Pulmonary artery endothelial cell (primary cell): ENCODE measurements at places on chromosomes 5 and 9.

- DNase-seq, result no peak
Observed at GRCh38 chr5:10536931-10537579, 26.8 kb upstream of the ANKRD33B start.

GRCh38 chr5:172943283-172943841 is 15.9 kb upstream of the RPL26L1 start:
- DNase-seq, result no peak

DNA sequence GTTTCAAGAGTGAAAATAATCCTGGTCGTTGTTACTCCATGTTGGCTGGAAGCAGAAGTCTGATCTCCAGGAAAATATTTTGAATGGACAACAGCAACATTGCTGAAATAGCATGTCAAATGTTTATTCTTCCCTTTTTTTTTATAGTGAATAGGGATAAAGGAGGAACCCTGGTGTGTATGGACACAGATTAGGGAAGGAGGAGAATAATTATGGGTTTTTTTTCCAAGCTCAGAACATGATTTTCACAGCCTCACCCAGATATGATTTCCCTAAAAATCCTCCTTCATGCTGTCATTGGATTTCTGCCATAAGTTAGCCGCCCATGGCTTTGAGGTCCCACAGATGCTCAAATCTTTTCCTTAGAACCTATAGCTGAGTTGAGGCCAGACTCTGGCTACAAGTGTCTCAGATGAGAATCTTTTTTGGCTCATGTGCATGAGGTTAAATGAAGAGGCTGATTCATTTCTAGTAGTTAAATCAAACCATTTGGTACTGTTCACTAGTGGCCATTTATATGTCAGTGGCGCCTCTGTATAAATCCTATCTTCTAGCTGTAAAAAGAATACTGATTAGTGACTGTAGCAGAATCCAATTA is 65.5 kb upstream of the LIFR start:
- no peak for DNase-seq

GRCh38 chr5:131148835-131149234 is 16.2 kb downstream of the HINT1 start:
- no peak for DNase-seq

- no peak for DNase-seq
Observed at GRCh38 chr9:20070336-20070735, 281.5 kb upstream of the SLC24A2 start.

GRCh38 chr5:127417528-127417927 is 99.9 kb upstream of the PRRC1 start:
- DNase-seq, result no peak

DNA sequence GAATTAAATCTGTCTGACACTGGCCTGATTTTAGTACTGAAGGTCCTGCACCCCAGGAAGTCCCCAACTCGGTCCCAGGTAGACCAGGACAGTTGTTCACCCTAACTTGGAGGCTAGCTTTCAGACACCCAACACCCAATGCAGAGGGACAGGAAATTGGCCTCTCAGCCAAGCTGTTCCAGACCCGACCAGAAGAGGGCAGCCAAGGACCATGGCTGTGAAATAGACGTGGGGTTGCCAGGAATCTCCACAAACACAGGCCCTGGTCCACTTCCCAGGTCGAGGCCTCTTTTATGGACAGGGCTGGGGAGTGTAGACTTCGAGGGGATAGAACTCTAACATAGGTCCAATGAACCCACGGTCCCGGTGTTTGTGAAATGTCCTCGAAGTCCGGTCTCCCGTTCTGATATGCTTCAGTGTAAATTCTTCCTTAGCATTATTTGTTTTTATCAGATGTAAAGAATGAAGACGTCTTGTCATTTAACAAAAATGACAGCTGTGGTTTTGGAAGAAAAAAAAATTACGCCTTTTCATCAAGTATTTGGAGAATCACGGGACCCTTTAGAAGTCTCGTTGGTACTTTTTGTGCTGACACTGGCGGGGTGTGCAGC is 260.3 kb upstream of the ADAMTS16 start:
- DNase-seq, result no peak

GRCh38 chr9:95876595-95876994 is 1.1 kb downstream of the ERCC6L2 start:
- no peak for DNase-seq

DNA sequence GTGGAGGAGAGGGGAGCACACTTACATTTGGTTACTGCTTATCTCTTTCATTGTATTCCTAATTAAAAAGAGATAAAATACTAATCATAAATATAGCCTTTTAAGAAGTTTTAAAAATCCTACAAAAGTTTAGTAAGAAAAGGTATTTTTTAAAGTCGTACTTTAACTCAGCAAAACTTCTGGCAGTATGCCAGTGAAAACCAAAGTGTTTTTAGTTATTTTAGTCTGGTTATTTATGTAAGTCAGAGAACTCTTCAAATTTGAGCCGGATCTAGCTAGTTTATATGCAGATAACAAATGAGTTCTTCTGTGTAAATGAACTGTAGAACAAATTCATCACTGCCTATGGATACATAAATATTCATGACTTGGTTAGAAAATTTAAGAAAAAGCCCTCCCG is 36.5 kb upstream of the ANKDD1B start:
- DNase-seq, result no peak

DNA sequence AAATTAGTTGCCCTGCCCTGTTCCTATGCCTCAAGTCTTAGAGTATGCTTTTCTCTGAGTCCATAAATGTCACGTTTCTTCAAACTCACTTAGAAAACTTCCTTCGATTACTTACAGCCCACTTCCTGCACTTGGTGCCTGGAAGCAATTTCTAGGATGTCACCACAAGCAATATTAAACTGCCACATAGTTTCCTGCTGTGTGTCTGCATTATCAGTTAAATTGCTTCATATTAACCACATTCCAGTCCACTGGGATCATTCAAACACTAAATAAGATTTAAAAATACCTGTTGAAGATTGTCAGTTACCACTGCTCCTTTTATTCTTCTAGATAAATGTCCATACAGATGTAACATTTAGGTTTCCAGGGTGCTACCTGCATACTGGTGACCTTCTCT is 4.1 kb downstream of the DENND1A start:
- no peak for DNase-seq

DNA sequence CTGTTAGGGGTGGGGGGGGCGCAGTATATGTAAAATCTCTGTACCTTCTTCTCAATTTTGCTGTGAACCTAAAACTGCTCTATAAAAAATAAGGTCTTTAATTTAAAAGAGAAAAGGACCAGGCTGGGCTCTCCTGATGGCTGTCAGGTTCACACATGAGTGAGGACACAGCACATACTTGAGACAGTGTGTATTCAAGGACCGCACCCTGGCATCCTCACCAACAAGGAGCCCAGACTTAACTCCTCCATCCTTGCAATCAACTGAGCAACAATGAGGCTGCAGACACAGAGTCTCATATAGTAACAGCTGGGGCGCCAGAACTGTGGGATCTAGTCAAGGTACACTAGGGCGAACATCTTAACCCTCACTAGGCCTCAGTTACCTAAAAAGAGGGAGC is 9.8 kb downstream of the TNIP1 start:
- no peak for DNase-seq

GRCh38 chr5:138148811-138149210 is 9.6 kb upstream of the NME5 start:
- DNase-seq, result peak; percentile 47
